ENCODE measurements at places on chromosomes 6 and 20.

DNA sequence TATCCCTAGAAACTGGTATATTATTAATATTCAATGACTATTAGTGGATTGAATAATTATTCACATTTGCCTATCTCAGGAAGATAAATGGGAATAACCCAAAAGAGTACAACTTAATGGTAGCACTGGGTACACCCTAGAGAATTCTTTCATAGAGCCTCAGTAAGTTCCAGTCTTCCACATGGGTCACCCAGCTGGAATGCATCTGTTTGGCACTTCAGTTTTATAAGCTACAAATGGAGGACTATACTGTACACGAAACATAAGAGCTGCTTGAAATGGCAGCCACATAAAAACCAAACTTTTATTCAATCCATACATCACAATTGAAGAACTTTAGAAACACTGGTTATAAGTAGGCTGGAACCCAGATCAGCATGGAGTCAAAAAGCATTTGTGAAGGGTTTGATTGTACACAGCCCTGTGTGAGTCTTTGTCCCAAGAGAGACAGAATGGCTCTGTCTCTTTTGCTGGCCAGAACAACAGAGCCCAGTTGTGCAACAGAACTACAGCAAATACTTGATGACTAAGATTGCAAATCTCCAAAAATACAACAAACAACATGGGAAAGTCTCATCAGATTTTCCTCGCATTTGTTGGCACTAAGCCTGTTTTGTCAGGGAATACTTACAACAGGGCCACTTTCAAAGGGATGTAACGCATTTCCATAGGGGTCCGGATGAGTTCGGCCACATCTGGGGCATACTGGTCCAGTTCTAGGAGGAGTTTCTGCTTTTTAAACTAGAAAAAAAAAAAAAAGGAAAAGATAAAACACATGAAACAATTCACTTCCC lies 39.5 kb downstream of the PIGU start:
- peak; percentile 33 for DNase-seq

DNA sequence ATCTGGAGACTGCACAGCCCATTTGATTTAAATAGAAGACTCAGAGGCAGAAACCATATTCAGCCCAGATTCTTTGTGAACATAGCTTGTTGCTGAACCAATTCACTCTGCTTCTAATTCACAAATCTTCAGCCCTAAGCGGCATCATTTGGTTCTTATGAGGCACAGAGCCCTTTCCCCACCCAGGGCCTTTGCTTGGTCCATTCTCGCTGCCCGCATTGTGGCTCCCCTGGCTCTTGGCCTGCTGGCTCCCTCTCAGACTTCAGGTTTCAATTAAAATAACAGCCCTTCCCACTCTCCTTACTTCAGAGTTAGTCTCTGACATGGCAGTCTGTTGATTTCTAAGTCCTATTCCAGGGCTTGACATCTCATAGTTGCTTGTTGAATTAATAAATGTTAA lies 9.4 kb upstream of the TMEM14A start:
- DNase-seq, result no peak

DNA sequence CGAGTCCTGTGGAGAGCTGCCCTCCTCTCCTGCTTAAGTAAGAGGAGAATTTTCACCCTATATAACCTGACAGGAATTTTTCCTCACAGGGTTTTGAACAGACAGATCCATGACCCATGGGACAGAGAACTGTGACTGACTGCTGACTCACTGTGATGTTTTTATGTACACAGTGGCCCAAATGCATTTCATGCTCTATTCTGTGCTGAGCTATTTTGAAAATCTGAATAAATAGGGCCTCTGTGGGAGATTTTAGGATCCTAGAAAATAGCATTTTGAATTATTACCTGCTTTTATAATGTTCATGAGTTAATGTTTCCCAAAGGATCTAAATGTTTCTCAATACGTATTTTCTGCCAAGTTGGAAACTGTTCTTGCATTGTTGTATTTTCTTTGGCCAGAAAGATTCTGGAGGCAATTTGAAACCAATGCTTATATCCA lies 577.4 kb downstream of the HTR1B start:
- DNase-seq, result no peak

- no peak for DNase-seq
These were observed 323.1 kb downstream of the HDGFL1 start for GRCh38 chr6:22892452-22892851.

DNA sequence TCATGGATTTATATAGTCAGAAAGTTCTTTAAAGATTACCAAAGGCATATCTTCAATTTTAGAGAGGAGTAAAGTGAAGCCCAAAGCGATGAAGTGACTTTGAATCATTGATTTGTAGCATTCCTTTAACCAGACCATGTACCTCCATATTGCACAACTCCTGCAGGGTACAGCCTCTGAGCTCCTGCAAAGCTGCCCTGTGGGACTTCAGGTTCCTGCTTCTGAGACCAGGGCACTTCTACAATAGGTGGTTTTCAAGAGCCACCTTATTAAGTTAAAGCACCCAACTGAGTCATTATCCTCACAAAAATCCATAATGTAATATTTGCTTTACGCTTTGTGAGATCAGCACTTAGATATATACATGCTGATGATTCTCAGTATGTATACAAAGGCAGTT lies 270.7 kb upstream of the RGS17 start:
- no peak for DNase-seq

- no peak for DNase-seq
These were observed 102.9 kb upstream of the BMP2 start for GRCh38 chr20:6664574-6664973.

DNA sequence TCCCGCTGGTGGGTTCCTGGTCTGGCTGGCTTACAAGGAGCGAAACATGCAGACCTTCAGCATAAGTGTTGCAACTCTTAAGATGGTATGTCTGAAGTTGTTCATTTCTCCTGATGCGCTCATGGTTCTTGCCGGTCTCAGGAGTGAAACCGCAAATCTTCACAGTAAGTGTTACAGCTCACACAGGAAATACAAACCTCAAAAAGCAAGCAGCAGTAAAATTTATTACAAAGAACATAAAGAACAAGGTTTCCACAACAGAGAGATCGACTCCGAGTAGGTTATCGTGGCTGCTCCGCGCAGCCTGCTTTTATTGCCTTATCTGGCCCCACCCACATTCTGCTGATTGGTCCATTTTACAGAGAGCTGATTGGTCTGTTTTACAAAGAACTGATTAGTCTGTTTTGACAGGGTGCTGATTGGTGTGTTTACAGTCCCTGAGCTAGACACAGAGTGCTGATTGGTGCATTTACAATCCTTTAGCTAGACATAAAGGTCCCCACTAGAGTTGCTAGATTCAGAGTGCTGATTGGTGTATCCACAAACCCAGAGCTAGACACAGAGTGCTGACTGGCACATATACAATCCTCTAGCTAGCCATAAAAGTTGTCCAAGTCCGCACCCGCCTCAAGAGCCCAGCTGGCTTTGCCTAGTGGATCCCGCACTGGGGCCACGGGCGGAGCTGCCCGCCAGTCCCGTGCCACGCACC lies 39.2 kb downstream of the TRIM27 start:
- DNase-seq, result no peak

GRCh38 chr20:63563225-63563935 lies 9.4 kb downstream of the FNDC11 start:
- DNase-seq, result no peak

GRCh38 chr6:33428224-33428965 lies 8.5 kb downstream of the SYNGAP1 start:
- peak; percentile 31 for DNase-seq

DNA sequence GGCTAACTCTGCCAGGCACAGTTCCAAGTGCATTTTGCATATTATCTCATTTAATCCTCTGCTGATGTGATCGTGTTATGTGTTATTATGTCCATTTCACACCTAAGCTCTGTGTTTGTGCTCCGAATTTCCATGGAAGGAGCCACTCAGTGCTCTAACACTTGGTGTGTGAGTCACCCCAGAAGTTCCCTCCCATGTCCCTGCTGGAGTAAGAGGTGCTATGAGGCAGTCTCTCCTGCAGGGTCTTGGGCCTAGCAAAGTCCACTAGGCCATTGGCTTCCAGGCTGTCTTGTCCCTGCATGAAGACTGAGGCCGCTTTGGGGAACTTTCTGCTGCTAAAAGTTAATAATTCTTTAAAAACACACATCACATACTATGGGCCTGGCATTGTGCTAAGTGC lies 405.9 kb upstream of the SULF2 start:
- no peak for DNase-seq

DNA sequence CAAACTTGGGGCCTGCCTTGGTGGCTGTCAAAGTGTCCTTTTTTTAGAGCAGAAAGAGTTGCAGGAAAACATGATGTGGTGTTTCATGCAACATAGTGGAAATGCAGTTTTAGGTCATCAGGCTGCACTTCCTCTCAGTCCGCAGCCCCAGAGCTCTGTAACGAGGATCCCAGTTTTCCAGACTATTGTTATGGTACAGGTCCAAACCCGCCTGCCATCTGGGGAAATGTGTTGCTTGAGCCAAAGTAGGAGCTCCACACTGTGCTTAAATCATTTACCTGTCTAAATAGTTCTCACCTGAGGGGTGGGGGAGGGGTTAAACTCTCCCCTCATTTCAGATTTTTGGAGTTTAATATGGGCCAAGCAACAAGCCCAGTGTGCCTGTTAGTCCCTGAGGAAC lies 59.8 kb downstream of the GOPC start:
- no peak for DNase-seq

DNA sequence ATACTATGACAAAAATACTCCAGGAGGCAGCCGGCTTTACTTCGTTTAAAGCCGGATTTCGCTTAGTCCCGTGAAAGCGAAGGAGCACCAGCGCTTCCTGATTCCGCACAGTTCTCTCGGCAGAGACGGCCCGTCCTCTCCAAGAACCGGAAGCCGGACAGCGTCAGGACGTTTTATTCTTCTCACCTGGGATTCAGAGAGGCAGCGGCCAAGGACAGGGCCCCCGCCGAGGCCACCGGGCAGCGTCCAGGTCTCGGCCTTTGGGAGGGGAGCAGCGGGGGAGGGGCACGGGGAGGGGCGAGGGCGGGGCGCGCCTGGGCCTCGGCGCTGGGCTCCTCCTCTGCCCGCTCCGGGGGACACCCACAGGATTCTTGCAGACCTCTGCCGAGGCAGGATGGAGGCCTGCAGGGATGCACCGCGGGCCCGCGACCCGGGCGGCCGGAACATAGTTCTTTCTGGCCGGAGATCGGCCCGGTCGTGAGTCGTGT lies 2.8 kb upstream of the DIDO1 start:
- DNase-seq, result peak; percentile 18

GRCh38 chr6:28269492-28269891 lies 2.5 kb downstream of the ZSCAN26 start:
- DNase-seq, result no peak

GRCh38 chr6:60952500-60952899 lies 1333.5 kb downstream of the KHDRBS2 start:
- DNase-seq, result no peak

DNA sequence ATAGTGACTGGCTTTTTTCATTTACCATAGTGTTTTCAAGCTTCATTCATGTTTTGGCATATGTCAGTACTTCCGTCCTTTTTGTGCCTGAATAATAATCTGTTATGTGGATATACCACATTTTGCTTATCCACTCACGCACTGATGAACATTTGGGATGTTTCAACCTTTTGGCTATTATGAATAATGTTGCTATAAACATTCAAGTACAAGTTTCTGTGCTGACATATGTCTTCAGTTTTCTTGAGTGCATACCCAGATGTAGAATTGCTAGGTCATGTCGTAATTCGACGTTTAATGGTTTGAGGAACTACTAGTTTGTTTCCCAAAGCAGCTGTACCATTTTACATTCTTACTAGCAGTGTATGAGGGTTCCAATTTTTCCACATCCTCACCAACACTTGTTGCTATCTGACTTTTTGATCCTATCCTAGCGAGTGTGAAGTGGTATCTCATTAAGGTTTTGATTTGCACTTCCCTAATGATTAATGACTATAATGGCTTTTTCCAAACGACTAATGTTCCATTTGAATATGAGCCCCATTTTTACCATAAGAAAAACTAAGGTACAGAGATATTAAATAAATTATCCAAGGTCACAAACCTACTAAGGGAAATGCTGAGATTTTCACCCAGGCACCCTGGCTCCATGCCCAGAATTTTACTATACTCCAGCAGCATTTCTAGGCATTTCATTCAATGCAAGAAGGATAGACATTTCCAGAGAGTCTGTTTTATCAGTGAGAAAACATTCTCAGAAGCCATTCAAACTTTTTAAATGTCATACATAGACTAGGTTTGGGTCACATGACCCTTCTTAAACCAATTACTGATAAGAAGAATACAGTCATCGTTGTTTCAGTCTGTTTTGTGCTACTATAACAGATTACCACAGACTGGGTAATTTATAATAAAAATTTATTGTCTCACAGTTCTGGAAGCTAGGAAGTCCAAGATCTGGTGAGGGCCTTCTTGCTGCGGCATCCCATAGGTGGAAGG lies 71.1 kb upstream of the RUNX2 start:
- DNase-seq, result no peak

GRCh38 chr6:8785223-8785622 lies 349.9 kb upstream of the SLC35B3 start:
- DNase-seq, result no peak

GRCh38 chr6:141735126-141735525 lies 397.6 kb upstream of the GJE1 start:
- no peak for DNase-seq

GRCh38 chr6:125193208-125193607 lies 39.6 kb downstream of the TPD52L1 start:
- DNase-seq, result no peak

DNA sequence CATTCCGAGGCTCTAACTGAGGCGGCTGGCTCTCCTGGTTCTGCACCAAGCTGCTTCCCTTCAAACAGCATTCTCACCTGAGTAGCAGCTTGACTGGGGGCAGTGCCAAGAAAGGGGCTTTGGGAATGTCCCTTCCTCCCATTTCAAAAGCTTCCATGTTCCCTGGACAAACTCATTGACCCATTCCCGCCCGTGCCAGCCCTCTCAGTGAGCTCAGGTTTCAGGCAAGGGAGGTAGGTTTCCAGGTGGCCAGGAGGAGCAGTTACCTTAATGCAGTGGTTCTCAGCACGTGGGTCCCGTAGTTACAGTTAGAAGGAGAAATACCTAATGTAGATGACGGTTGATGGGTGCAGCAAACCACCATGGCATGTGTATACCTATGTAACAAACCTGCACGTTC lies 135.2 kb downstream of the ELOVL4 start:
- no peak for DNase-seq

DNA sequence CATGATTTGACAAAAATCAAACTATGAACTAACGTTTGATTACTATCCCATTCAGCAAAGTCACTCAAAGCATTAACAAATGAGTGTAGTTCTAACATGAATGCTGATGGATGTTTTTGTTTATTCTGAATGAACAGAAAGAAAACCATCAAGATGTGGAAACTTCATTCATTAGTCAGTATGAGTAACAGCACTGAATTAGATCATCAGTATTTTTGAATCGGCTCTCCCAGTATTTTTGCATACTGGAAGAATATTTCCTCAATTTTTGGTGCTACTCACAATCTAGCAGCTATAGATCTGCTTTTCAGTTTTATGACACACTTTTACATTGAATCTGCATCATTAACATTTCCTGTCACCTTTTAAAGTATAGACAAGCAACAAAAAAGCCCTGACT lies 63.8 kb upstream of the CD83 start:
- no peak for DNase-seq

- DNase-seq, result no peak
These were observed 36.7 kb upstream of the CHD6 start for GRCh38 chr20:41654884-41655283.

Measured in nucleus accumbens (tissue), 56 donors.